ENCODE measurements at places on chromosomes 12 and 14.

DNA sequence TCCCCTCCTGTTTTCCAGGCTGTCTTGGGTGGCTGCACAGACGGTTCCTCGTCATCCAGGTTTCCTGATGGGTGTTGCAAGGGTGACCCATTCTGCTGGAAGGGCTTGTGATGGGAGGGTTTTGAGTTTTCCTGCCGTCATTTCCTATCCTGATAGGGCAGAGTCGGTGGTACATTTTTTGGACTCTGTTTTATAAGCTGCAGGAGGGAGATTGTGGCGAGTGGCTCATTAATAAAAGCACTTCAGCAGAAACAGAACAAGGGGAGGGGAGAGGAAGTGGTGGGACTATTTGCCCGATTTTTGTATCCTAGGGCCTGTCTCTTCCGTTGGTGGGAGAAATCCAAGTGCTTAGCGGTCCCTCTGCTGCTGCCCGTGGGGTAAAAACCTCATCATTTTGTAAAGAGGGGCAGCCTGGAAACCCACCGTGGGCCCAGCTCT lies 40.0 kb downstream of the TSPAN9 start:
- no peak for DNase-seq

GRCh38 chr12:109797905-109798669 lies 35.1 kb downstream of the TRPV4 start:
- no peak for DNase-seq

GRCh38 chr14:20455355-20456300 lies 602 bp downstream of the APEX1 start:
- peak; percentile 92 for DNase-seq

DNA sequence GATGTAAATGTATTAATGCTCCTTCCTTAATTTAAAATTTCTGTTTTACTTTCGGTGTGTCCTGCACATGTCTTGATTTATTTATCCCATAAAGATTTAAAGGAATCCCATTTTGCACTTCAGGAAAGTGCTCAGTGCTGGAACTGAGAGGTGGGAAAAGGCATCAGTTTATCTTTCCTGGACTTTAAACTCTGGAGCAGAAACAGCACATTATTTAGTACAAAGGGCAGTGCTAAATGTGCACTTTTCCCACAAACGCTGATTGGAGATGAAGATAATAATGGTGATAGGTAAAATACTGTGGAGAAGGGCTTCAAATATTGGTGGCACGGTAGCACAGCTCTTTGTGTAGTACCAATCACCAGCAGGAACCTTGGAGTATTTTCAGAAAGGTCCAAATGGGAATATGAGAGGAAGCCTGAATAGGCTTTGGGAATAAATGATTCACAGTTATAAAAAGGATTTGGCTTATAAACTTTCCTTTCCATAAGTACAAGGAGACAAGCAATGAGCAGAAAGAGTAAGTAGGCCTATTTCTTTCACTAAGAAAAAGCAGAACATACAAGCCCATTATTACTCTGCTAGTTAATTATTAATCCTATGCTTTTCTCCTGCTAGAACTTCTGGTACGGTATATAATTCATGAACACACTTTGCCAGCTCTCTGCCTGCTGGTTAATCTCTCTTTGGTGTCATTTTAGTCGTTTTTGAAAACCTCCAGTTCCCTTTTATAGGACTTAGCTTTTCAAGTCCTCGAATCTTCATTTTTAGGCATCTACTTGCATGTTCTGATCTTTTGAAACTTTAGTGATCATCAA lies 58.3 kb downstream of the SLC15A5 start:
- DNase-seq: no peak

GRCh38 chr14:104879983-104880565 lies 15.0 kb downstream of the CEP170B start:
- no peak for DNase-seq

GRCh38 chr12:91846466-91847055 lies 299.1 kb downstream of the BTG1 start:
- no peak for DNase-seq

GRCh38 chr12:62214846-62215245 lies 45.4 kb upstream of the USP15 start:
- no peak for DNase-seq

GRCh38 chr12:113479216-113479589 lies 7.5 kb upstream of the LHX5 start:
- no peak for DNase-seq

DNA sequence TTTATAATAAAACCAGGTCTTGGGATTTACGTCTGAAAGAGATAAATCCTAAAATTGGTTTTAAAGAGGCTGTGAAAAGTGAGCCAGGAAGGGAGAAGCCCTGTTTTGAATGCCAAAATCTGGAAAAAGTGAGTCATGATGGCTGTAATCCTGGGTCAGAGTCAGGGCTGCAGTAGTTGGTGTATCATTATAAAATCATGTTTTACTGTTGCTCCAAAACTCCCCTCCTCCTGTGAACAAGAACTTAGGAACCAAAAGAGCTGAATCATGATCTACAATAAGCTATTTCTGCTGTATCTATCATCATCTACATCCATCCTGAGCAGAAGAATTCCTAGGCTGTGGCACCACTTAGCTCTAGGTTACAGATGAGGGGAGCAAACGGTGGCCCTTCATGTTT lies 79.3 kb downstream of the LMO3 start:
- no peak for DNase-seq

DNA sequence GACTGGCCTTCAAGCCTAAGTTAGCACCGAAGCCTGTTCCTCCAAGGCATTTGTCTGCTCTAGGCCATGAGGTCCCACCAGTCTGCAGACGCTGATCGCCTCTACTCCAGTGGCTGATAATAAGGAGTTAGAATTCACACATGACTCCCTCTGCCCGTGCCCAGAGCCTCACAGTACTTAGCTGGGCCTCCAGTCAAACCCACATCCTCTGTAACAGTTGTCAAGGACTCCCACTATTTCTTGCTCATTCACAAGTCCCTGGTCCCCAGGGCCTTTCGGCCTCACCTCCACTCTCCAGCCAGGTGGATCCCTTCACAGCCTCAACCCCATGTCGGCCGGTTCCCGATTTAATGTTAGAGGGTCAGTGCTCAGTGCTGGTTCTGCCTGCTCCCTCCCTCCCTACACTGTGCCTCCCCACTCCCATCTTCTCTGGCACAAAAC lies 6.3 kb upstream of the KRT5 start:
- no peak for DNase-seq

DNA sequence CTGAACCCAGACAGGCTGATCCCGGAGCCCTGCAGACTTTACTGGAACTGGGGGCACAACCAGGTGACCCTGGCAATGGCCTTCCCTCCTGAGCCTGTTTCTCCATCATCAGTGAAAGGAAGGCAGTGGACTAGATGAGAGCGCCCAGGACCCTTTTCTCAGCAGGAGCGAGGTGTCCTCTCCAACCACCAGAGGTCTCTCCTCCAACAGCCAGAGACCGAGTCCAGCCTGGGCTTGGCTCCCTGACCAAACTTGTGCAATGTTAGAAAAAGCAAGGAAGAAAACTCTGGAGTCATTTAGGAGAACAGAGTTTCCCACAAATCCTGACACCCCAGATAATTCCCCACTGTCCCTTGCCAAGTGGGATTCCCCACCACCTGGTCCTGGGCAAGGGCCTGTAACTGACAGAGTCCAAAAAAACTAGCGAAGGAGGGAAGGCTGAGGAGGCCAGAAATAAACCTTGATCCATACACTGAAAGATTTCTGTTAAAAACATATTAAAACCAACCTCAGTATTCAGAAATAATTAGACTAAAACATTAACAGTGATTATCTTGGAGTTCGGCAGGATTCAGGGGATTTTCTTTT lies 9.0 kb downstream of the RPS6KL1 start:
- DNase-seq: no peak

- no peak for DNase-seq
Measured at GRCh38 chr14:68619790-68620574, 172.9 kb downstream of the ZFP36L1 start.

- DNase-seq: no peak
Measured at GRCh38 chr12:128932521-128932920, 79.2 kb downstream of the GLT1D1 start.

DNA sequence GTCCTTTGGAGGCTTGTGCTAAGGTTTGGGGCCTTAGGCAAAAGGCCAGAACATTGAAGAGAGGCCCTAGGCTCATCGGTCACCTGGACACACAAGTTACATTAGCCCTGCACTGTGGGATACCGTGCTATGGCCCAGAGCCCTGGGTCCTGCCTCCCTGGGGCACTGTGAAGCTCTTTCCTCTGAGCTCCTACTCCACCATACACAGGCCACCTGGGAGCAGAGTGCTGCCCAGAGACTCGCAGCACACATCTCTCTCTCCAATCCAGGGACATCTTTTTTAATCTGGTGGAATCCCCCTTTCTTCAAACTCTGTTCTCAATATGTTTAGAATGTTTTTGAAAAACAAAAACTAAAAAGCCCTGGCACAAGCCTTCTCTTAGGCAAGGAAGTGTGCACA lies 314.2 kb upstream of the RGS6 start:
- DNase-seq: no peak

GRCh38 chr12:121227294-121227693 lies 17.4 kb downstream of the P2RX4 start:
- no peak for DNase-seq

DNA sequence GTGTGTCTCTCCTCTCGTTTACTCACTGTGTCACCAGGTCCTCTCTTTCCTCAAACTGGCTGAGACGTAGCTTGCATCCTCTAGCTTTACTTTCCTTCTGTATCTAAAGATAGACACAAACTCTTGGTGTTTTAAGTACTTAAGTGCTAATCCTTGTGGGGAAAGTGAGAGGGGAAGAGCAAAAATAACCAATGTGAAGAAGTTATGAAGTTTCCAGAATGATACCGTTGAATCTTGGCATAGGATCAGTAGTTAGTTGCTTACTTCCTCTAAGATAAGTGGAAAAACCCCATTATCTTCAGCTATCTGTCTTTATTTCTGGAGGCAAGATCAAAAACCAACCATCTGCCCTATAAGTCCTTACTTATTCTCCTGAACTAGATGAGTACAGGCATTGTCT lies 10.6 kb downstream of the FAR2 start:
- no peak for DNase-seq

DNA sequence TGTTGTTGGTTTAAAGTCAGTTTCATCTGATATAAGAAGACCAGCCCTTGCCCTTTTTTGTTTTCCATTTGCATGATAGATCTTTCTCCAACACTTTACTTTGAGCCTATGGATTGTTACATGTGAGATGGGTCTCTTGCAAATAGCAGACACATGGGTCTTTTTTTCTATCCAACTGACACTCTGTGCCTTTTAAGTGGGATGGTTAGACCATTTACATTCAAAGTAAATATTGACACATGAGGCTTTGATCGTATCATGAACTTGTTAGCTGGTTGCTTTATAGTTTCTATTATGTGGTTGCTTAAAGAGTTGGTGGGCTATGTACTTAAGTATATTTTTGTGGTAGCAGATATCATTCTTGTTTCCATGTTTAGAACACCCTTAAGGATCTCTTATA lies 213.4 kb upstream of the G2E3 start:
- DNase-seq: no peak

DNA sequence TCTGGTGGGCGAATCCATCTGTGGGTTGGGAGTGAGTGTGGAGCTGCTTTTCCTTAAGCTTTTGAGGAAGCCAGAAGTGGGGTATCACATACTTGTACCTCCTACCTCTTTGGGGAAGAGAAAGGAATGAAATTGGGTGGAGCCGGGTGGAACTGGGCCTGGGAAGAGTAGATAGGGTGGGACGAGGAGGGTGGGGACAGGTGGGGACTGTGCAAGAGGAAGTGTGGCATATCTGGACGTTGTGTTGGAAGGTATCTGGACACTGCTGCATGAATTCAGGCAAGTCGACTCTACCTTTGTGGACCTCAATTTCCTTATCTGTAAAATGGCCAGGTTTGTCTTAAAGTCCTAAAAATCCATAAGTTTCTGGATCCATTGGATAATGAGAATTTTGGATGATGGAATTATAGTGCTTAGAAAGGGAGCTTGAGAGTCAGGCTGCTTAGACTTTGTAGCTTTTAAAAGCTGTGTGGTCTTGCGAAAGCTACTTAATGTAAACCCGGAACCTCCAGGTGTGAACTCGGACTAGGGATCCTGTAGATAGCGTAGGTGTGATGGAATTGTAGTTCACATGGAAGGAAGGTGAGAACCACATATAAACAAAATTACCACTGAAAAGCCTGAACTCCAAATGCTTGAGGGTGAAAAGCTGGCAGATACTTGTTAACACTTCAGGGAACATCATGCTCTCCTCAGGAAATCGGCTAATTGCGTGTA lies 2.1 kb downstream of the VRTN start:
- no peak for DNase-seq

GRCh38 chr14:58961045-58961731 lies 227.3 kb upstream of the DAAM1 start:
- DNase-seq: no peak

DNA sequence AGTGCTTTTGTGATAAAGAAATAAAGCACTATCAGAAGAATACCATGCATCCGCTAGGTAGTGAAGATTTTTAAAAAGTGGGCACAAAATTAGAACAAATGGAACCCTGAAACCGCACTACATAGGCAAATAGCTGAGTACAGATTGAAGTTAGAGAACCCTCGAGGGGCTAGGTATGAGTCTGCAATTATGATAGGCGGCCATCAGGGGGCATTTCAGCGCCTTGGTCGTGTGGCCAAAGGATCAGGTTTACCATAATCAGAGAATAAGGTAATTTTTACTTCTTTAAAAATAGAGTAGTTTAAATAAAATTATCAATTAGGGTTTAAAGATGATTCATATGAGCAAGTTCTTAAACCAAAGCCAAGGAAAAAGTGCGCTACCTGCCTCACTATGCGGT lies 129.8 kb downstream of the TMX1 start:
- DNase-seq: no peak

GRCh38 chr12:6200256-6201212 lies at the start of gene CD9:
Gene CD9, plus strand, starts transcription at chr12:6200400. Its CDS starts 100 bp downstream, at chr12:6200500.
- peak; percentile 33 for DNase-seq

DNA sequence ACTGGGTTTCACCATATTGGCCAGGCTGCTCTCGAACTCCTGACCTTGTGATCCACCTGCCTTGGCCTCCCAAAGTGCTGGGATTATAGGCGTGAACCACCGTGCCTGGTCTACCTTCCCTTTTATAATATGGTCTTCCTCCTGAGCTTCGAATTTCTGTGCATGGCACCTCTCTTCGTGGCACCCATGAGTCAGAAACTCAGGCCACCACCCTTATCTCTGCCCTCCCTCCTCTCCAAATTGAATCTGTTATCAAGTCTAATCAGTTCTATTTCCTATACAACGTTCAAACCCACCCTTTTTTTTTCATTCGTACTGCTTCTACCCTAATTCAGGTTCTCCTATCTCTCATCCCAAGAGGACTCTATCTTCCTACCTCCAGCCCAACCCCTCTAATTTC lies 5.0 kb upstream of the TINF2 start:
- DNase-seq: no peak

- no peak for DNase-seq
Measured at GRCh38 chr14:94034886-94035285, 8.7 kb downstream of the OTUB2 start.

DNA sequence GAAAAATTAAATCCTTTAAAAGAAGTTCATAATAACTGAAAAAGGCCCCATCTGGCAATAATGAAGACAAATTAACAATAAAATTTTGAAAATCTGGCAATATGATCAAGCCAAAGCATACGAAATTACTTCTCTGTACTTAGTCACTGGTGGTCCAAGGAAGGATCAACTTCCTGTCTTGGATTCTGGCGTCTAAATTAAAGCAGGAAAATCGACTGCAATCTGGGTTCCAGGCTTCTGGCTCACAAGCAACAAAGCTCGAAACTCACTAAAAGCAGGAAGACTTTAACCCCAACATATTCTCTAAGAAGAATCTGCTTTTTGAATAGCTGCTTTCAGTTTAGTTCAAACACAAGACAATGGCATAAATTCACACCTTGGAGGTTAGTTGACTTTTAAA lies 49.7 kb downstream of the LRIG3 start:
- DNase-seq: no peak

- no peak for DNase-seq
Measured at GRCh38 chr14:101824339-101824727, 62.8 kb downstream of the PPP2R5C start.

GRCh38 chr14:36583893-36584811 lies 1.7 kb upstream of the NKX2-8 start:
- DNase-seq: no peak
